ENCODE measurements at places on chromosomes 2 and 18. TPM values are rescaled to one million over a fixed set of nuclear protein-coding genes. Genes with fewer than 3 reads are reported as not detected.

TAF4B gene
- total RNA-seq: 2.1 TPM

DOK6 gene
- 4.0 TPM for total RNA-seq

MOCOS gene
- total RNA-seq: 2.6 TPM

RBM44 gene
- 0.42 TPM for total RNA-seq

ASNSD1 gene
- total RNA-seq: 46.8 TPM

XDH gene
- total RNA-seq: 1.5 TPM

DSG3 gene
- total RNA-seq: not detected

IL37 gene
- not detected for total RNA-seq

IL1RN gene
- total RNA-seq: not detected

INHBB gene
- 0.14 TPM for total RNA-seq

PIEZO2 gene
- 17.0 TPM for total RNA-seq

GATA6 gene
- not detected for total RNA-seq

UGP2 gene
- total RNA-seq: 56.9 TPM

Data from neural crest cell (in vitro differentiated cells).